Endothelial cell of umbilical vein (primary cell): ENCODE measurements at places on chromosomes 13 and 19. TPM values are rescaled to one million over a fixed set of nuclear protein-coding genes. Genes with fewer than 3 reads are reported as not detected.

OR7D2 gene
- 0.05 TPM in 1 of 2 replicates, not detected in the other for polyA plus RNA-seq

SLC25A42 gene
- 6.3 and 7.2 TPM in 2 replicates for polyA plus RNA-seq

LSR gene
- polyA plus RNA-seq: 0.76 and 0.94 TPM in 2 replicates

SRRM5 gene
- 0.13 and 0.17 TPM in 2 replicates for polyA plus RNA-seq

LRRC25 gene
- polyA plus RNA-seq: not detected in 2 replicates

PCDH8 gene
- polyA plus RNA-seq: not detected in 2 replicates

RNF17 gene
- 0.14 and 0.30 TPM in 2 replicates for polyA plus RNA-seq

ZNF71 gene
- polyA plus RNA-seq: 10.1 and 13.4 TPM in 2 replicates

RXFP2 gene
- not detected in 2 replicates for polyA plus RNA-seq

CD22 gene
- not detected in 2 replicates for polyA plus RNA-seq

NOVA2 gene
- 4.2 and 5.6 TPM in 2 replicates for polyA plus RNA-seq

TLE6 gene
- polyA plus RNA-seq: 1.6 and 2.1 TPM in 2 replicates

SYCN gene
- not detected in 2 replicates for polyA plus RNA-seq

ZNF556 gene
- 0.01 TPM in 1 of 2 replicates, not detected in the other for polyA plus RNA-seq

OR7A5 gene
- polyA plus RNA-seq: not detected in 2 replicates

PDE4A gene
- polyA plus RNA-seq: 3.7 and 3.8 TPM in 2 replicates

CGB8 gene
- not detected in 2 replicates for polyA plus RNA-seq

ZNF606 gene
- polyA plus RNA-seq: 4.6 TPM in 2 replicates

KIR3DL1 gene
- polyA plus RNA-seq: not detected in 2 replicates

SLC25A23 gene
- polyA plus RNA-seq: 10.2 and 12.8 TPM in 2 replicates

ZNF552 gene
- polyA plus RNA-seq: 3.0 and 3.3 TPM in 2 replicates

ONECUT3 gene
- not detected in 2 replicates for polyA plus RNA-seq

TRPM4 gene
- 17.6 and 23.7 TPM in 2 replicates for polyA plus RNA-seq

CYP4F3 gene
- polyA plus RNA-seq: not detected in 2 replicates

ZNF865 gene
- polyA plus RNA-seq: 4.0 and 5.2 TPM in 2 replicates

ZNF560 gene
- polyA plus RNA-seq: 0.03 and 0.06 TPM in 2 replicates

ZNF835 gene
- polyA plus RNA-seq: 0.01 TPM in 1 of 2 replicates, not detected in the other

PNMA8B gene
- 0.02 TPM in 1 of 2 replicates, not detected in the other for polyA plus RNA-seq

POSTN gene
- 0.29 and 0.41 TPM in 2 replicates for polyA plus RNA-seq

ZNF415 gene
- 0.30 and 0.48 TPM in 2 replicates for polyA plus RNA-seq

ZNF728 gene
- not detected in 2 replicates for polyA plus RNA-seq

CERS1 gene
- polyA plus RNA-seq: 8.5 and 11.0 TPM in 2 replicates

CEACAM6 gene
- polyA plus RNA-seq: not detected in 2 replicates

NALCN gene
- 2.2 and 3.3 TPM in 2 replicates for polyA plus RNA-seq

ERICH4 gene
- not detected in 2 replicates for polyA plus RNA-seq

ZNF460 gene
- polyA plus RNA-seq: 4.1 and 4.5 TPM in 2 replicates

SLC25A41 gene
- polyA plus RNA-seq: 0.06 and 0.21 TPM in 2 replicates

MAG gene
- polyA plus RNA-seq: not detected in 2 replicates

ZIC5 gene
- not detected in 2 replicates for polyA plus RNA-seq

PRRG2 gene
- 2.9 and 3.0 TPM in 2 replicates for polyA plus RNA-seq

HSH2D gene
- not detected in 2 replicates for polyA plus RNA-seq

TTC9B gene
- polyA plus RNA-seq: not detected in 2 replicates

ZNF665 gene
- polyA plus RNA-seq: 1.3 and 2.7 TPM in 2 replicates
